Iris pigment epithelial cell (primary cell): ENCODE measurements at places on chromosomes 2 and 18.
A peak's percentile ranks its signal among the peaks of the same experiment; 100 is the strongest.

DNA sequence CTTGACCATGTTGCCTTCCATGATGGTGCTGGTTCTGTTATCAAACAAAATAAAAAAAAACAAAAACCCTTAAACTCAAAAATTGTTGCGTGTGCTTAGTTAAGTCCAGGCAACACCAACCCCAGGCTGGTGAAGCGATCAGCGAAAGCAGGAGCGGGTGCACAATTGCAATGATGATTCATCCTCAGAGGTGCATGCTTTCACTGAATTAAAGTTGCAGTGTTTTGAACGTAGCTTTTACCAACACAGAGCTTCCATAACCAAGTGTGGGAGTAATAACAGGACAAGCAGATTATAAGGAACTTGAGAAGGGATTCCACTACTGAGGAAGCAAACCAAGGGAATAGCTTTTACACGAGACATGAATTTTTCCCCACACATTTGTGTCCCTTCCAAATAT lies 39.7 kb upstream of the RAPH1 start:
- no peak for DNase-seq

GRCh38 chr2:177246000-177246399 lies 18.5 kb downstream of the NFE2L2 start:
- DNase-seq = no peak

DNA sequence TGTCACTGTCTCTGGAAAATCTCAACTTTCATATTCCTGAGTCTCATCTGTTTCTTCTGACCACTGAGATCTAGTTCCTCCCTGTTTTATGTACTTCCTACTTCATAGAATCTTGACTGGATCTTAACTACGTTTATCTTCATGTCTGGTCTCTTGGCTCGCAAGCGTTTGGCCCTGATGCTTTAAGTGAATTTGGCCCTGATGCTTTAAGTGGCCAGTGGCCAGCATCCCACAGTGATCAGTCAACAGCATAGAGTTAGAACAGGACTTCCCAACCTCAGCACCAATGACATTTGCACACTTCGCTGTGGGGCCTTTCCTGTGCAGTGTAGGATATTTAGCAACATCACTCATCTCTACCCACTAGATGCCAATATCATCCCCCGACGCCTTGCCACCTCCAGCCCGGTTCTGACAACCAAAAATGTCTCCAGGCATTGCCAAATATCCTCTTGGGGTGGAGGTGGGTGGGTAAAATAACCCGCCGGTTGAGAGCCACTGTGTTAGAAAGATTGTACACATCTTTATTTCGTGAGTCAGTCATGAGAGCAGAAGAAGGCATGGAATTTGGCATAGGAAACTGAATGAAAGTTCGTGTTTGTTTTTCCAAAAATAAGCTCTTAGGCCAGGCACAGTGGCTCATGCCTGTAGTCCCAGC lies 12.2 kb downstream of the TM4SF20 start:
- DNase-seq = peak; percentile 91

DNA sequence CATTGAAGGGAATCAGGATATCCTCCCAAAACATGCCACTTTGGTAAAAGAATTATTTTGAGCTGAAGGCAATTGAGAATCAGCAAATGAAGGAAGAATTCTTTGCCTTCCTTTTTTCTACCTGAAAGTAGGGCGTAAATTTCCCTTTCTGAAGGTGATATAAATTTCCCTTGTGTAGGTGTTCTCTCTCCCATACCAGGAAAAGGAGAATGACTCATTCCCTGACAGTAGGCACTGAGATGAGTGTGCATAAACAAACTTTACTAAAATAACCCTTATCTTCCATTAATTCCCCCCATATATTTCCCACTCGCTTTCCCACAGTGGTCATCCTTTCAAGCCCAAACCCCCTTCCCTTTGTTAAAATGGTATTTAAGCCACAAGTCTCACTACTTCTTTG lies 1339.0 kb downstream of the LRP1B start:
- peak; percentile 5 for DNase-seq

DNA sequence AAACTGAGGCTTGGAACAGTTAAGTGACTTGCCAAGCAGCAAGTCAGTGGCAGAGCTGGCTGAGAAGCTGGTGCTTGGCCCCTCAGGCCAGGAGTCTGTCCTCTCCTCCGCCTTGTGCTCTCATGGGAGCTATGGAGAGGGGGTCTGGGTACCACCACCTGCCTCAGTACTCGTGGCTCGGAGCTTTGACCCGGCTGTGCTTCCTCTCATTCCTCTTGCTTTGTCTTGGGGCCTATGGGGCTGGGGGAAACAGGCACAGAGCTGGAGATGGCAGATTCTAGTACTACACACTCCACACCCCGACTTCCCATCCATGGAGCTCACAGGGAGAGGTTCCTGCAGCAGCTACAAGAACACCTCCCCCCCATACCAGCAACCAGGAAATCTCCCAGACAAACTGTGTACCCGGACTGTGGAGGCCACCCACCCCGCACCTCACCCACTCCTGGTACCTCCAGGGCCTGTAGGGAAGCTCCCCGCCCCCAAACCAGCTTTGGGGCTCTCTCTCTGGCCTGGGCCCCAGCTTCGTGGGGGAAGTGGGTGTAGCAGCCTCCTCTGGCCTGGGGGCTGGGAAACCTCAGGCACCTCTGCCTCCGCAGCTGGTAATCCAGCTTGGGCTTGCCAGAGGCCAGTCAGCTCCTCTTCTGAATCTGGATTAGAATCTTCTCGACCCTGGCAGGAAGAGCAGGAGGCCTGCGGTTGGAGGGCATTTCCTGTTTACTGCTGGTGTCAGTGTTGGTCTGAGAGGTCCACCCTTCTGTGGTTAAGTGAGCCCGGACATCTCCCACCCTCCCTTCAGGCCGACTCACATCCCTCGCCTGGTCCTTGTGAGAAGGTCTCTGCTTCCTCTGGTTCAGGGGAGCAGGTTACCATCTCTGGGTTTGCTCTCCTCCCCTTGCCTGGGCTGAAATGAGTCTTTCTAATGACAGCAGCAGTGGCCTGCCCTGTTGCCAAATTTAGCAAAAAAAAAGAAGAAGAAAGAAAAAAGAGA lies 22.3 kb upstream of the RHOB start:
- peak; percentile 89 for DNase-seq

DNA sequence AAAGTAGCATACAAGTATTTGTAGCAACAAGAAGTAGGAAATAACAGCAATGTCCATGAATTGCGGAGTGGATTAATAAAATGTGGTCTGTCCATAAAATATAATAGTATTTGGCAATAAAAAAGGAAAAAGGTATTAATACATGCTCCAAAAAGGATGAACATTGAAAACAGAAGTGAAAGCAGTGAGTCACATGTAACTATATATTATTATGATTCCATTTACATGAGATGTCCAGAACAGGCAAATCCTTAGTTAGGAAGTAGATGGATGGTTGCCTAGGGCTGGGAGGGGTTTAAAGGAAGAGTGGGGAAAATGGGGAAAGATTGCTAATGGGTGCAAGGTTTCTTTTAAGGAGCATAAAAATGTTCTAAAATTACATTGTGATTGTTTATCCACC lies 44.5 kb downstream of the CCDC74A start:
- DNase-seq = peak; percentile 7

DNA sequence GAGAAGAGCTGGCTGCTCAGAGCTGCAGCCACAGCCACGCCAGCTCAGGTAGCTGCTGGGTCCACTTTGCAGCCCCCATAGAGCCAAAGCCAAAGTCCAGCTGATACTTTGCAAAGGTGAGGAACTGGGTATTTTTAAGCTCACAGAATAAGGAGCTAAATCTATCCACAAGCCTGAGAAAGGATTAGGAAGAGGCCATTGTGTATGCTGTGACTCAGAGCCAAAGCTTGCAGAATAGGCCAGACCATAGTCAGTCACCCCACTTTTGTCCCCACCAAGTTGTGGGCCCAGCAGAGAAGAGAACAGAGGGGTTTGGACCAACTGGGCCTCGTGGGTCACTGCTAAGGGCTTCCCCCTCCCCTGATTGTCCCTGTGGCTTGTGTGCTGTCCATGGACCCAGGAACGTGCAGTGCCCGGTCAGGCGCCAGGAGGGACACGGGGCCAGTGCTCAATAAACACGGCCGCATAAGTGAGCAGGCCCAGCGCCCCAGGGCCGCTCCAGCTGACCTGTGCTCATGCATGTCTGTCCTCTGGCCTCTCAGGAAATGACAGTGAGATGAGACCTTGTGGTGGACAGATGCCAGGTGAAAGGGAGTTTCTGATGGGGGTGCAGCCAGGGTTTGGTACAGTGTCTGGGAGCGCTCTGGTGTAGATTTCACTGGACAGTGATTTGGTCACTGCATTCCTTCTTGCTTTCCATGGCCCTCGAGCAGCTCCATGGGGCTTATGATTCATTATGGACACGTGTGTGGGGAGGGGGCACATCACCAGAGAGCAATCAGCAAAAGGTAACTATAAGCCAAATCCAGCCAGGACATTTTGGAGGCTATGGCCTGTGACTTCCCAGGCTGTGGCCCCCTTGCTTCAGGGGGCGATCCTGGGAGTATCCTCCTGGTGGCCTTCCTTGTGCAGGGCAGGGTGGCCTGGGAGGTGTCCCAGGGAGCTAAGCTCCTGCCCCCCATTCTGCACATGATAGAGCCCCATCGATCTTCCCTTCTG lies 31.3 kb downstream of the MAL start:
- DNase-seq = peak; percentile 25

DNA sequence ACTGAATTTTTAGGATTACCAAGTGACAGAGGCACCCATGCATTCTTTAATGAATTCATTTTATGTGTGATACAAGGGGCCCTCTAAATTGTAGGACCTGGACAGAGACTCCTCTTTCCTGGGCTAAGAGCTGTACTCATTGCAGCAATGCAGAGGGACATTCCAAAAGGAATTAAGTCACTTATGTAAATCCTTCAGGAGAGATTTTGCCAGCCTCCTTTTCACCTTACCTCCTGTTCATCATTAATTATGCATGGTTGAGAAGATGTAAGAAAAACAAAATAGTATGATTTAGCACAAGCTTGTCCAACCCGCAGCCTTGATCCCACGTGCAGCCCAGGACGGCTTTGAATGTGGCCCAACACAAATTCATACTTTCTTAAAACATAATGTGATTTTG lies 84.5 kb upstream of the TANK start:
- DNase-seq = no peak

DNA sequence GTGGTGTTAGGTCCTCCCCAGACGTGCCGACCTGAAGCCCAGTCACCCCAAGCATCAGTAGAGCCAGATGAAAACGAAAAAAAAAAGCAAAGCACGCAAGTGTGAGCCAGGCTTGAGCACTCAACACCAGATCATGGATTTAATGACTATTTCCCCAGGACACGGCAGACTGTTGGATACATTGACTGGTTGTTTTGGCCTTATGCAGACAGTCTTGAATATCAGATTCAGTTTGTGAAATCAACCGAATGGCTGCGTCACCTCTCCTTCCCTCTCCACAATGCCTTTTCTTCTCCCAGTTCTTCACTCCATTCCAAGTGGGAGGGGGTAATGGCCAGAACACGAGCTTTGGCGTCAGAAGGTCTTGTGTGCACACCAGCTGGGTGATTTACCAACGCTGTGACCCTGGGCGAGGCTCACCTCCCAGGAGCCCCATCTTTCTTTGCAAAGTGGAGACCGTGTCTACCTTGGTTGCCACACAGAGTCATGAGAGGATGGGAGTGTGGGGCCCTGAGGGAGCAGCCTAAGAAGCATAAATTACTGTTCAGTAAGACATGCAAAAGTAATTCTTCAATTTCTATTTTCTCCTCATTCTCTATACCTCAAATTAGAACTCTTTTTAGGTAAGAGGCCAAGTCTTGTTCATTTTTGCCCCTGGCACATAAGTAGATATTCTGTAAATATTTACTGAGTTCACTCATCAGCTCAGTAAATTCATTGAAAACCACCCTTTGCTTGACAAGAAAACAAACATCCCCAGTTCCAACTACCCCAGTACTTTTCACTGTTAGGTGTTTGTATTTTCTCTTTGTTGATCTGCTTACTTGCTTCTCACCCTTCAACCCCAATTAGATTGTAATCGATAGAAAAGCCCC lies 181.1 kb upstream of the COPS8 start:
- DNase-seq = no peak

DNA sequence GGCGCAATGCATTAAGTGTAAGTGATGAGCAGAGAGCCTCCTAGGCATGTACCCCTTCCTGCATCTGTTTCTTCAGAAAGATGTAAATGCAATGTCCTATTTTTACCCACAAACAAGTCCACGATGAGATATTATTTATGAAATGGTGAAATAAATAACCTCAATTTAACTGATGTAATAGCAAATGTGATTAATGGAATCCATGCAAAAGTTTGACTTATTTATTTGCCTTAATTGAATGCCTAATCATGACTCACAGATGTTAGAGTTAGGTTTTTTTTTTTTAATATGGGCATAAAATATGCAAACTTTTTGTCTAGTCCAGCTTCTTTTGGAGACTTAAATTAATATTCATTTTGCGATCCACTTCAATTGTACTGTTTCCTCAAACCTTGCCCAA lies 67.7 kb upstream of the ITGA4 start:
- no peak for DNase-seq

- DNase-seq = no peak
Observed at GRCh38 chr2:120834206-120834605, 98.5 kb downstream of the GLI2 start.

GRCh38 chr2:215598376-215598975 lies 162.6 kb upstream of the FN1 start:
- DNase-seq = peak; percentile 87

DNA sequence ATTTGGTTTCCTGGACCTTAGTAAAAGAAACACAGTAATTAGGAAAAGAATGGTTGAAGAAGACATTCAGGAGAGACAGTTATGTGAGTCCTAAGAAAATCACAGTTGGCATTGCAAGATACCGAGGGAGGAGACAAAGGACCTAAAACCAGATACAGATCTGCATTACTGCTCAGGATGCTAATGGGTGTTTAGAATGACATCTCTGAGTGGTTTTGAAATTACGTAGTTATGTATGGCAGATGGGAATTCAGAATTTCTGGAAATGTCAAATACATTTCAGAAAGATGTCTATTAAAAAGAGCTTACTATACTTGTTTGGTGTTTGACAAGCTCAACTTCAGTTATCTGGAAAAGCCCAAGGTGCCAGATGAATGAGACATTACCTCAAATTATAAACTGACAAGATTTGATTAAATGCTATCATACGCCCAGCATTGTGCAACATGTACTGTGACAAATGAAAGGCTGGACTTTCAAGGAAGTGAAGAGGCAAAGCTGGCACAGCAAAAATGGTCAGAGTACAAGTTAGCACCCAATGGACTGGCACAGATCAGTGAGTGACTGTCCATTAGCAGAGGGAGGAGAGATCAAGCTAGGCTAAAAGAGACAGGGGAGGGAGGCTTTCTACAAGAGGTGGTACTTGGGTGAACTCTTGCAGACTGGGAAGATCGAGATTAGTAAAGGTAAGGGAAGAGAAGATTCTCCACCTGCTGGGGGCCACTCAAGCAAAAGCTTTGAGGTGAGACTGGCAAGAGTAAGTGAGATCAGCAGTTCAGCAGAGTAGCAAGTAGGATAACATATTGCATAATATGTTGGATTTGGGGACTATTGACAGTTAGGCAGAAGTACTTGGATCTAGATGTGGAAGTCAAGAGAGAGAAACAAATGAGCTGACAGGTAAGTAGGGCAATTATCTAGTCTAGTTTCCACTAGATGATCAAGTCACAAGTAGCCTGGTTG lies 168.9 kb downstream of the CYRIA start:
- no peak for DNase-seq
